ENCODE measurements at places on chromosomes 2 and 18.

- no peak for DNase-seq
These were observed 6.8 kb downstream of the COLEC11 start for GRCh38 chr2:3601561-3602271.

DNA sequence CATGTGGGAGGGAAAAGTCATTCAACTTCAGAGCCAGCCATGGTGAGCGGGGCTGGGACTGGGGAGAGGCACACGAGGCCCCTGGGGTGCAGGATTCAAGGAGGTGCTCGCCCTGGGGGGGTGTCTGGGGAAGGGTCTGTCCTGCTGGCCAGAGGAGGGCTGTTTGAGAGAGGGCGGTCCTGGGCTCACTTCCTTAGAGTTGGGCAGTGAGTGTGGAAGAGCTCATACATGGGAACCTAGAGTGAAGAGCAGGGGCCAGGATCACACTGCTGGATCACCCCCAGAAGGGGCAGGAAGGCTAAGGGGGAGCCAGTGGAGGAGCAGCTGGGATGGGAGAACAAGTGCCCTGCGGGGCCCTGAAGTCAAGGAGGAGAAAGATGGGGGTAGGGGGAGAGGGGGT, 6.5 kb downstream of the SH3BP4 start:
- DNase-seq = no peak

DNA sequence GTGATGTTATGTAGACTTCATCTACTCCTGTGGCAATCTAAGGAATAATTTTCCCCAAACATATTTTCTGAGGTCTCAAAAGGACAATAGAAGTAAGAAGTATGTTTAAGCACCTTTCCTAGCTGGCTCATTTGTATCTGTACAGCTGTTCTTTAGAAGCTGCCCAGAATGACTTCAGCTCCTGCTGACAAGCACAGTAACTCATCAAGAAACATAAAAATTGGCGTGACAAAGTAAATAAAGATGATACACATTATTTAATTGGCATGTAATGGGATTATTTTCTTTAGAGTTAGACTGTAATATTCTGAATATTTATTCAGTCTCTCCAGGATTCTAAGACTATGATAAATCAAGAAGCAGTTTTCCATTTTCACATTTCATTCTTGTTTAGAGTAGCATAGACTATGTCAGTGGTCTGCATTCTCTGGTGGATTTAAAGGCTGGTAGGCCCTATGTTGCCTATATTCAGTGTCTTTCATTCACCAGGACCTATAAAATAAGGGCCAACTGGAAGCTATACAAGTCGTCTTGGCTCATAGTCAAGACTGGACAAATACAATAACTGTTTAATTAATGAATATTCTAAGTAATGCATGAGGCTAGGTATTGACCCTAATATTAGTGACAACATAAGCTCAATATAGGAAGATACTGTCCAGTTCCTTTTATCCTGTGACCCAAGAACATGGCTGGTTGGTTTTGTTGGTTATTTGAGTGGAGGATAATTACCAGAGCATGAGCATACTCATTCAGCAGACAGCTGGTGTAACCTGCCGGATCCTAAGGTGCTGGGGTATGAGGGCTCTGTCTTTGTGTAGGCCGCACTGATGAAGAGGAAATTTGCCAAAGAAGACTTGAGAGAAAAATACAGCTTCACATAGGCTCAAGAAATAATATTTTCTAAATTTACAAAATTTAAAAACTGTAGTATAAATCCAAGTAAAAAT, 107.0 kb downstream of the PDE1A start:
- DNase-seq = no peak

GRCh38 chr2:191318037-191318728, 73.0 kb downstream of the MYO1B start:
- no peak for DNase-seq

- DNase-seq = no peak
These were observed 769 bp downstream of the ATF2 start for GRCh38 chr2:175167076-175167791.

DNA sequence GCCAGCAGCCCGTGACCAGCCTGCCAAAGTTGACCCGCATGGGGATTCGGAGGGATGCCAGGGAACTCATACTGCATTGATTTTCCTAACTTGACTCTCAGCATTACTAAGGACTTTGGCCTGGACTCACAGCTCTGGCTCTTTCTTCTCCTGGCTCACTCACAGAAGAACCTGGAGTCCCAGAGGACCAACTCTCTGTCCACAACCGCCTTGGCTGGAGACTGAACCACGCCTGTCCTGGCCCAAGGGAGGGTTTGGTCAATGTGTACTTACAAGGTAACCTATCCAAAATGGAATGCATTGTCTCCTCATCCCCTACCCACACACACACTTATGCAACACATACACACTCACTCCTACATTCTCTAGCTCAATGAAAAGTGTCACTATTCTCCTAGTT, 135.6 kb upstream of the KLHL29 start:
- no peak for DNase-seq

DNA sequence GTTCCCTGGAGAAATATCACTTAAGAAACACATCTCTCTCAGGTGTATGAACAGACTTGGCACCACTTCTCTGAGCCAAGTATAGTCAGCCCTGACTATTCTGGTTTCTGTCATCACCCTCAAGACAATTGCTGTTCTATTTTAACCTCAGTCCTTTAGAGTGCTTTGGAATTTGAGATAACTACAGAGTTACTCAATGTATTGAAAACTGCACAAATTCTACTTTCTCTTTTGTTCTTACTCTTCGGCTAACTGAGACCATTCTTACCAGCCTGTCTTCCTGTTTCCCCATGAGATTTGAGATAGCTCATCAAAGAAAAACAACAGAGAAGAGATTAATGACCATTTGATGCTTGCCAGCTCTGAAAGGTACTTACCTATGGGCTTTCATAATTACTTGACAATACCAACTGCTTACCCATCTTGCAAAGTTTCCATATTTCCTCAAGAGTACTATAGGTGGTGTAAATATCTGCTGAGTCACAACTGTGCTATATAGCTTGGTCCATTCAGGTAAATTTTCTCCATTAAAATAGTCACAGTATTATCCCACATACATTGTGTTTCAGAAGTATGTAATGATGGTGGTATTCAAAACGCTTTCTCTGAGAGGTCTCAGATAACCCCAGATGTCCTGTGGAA, 467.5 kb upstream of the CHST9 start:
- no peak for DNase-seq

DNA sequence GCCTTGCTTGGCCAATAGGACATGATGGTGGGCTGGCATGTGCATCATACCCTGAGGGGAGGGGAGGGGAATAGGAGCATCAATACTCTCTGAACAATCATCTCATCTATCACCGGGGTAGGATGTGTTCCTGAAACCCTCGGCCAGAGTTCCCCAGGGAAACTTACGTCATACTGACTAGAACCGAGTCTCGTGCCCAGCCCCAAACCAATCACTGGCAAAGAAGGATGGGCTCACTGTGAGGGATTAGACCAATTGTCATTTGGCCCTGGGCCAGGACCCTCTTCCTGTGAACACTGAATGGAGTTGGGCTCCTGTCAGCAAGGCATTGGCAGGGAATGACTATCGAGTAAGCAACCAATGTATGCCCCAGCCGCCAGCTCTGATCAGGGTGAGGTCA, 261.5 kb downstream of the MYCN start:
- DNase-seq = no peak

GRCh38 chr2:129803871-129804270, 175.6 kb upstream of the RAB6C start:
- DNase-seq = no peak

- no peak for DNase-seq
These were observed 312.4 kb upstream of the SYT4 start for GRCh38 chr18:43589611-43590151.

DNA sequence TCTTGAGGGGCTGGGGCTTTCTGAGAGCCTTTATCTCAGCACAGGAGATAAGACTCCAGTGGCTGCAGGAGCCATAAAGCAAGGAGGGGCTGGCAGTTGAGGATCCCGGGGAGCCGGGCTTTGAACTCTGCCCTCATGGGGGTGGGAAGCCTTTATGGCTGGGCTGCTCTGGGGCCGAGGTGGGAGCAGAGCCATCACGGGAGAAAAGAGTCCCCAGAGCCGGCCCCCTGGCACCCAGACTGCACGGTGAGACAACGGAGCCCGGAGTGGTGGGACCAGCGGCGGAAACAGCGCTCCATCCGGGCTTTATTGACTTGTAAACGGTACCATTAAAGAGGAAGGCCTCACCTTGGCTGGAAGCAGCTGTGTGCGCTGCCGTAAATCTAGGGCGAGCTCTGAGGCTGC, 162.6 kb downstream of the MYCN start:
- no peak for DNase-seq

- DNase-seq = no peak
These were observed 5.8 kb upstream of the OSBPL6 start for GRCh38 chr2:178188466-178188865.

- DNase-seq = no peak
These were observed 155.9 kb downstream of the NAPG start for GRCh38 chr18:10681581-10682367.

DNA sequence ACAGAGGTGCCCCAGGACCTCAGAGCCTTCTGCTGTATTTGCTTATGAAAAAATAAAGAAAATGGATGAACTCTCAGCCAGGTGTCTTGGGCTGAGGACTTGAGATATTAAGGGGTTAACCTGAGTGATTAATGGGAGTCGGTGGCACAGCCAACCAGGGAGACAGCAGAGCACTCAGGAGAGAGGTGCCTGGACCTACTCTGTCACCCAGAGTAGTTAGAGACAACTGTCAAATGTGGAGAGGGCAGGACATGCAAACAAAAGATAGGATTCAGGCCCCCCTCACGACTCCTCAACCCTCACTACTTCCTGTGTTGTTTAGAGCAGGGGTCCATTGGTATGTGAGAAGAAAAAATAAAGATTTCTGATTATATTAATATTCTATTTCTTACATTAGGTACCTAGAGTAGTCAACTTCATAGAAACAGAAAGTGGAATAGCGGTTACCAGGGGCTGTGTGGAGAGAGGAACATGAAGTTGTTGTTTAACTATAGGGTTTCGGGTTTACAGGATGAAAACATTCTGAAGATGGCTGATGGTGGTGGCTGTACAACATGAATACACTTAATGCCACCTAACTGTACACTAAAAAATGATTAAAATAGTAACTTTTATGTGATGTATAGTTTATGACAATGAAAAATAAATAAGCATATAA, 28.6 kb upstream of the CETN1 start:
- DNase-seq = no peak

GRCh38 chr2:16767789-16768476, 102.3 kb upstream of the CYRIA start:
- no peak for DNase-seq

DNA sequence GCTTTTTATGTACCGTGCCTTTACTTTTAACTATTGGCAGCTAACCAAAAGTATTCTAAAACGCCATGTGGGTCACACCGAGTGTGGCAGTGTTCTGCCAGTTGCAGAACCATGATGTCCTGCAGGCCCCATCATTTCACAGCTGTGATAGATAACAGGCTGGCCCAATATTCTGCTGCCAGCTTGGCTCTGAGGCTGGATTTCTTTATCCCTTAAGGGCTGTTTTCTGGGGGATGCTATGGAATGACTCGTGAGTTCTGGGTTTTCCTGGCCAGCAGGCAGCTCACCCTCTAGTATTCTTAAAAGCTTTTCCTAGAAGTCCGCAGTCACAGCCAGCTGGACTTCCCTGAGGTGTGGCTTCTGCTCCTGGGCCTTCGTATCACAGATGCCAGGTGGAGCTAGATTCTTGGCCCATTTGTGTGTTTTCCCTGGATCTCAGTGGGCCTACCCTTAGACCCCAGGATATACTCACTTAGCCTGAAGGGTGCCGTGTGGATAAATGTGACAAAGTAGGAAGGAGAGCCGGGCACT, 41.0 kb downstream of the FHOD3 start:
- DNase-seq = no peak

GRCh38 chr2:2621855-2622254, 290.8 kb upstream of the MYT1L start:
- DNase-seq = no peak
